ENCODE measurements at places on chromosomes 4 and X.

- DNase-seq, result no peak
Observed at GRCh38 chr4:71872767-71873415, 89.0 kb upstream of the GC start.

GRCh38 chrX:120429776-120430540, 39.1 kb downstream of the LAMP2 start:
- DNase-seq, result no peak

GRCh38 chr4:80091184-80091583, 18.2 kb upstream of the ANTXR2 start:
- no peak for DNase-seq

DNA sequence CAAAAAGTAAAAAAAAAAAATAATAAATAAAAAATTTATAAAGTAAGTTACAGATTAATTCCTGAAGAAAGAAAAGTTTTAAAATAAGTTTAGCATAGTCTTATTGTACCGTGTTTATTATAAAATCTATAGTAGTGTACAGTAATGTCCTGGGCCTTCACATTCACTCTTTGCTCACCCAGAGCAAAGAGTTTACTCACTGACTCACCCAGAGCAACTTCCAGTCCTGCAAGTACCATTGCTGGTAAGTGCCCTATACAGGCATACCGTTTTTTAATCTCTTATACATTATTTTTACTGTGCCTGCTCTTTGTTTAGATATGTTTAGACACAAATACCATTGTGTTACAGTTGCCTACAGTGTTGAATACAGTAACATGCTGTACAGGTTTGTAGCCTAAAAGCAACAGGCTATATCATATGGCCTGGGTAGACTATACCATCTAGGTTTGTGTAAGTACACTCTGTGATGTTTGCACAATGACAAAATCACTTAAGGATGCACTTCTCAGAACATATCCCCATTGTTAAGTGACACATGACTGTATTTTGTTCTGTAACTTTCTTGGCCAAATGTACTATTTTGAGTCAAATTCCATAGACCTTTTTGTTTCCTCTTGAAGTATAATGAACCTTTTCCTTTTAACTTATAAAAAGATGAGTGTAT, 199.0 kb upstream of the NUDT6 start:
- no peak for DNase-seq

- DNase-seq, result no peak
Observed at GRCh38 chr4:141786946-141787345, 150.6 kb downstream of the IL15 start.

GRCh38 chrX:54359408-54359807, 1.6 kb upstream of the WNK3 start:
- DNase-seq, result no peak

DNA sequence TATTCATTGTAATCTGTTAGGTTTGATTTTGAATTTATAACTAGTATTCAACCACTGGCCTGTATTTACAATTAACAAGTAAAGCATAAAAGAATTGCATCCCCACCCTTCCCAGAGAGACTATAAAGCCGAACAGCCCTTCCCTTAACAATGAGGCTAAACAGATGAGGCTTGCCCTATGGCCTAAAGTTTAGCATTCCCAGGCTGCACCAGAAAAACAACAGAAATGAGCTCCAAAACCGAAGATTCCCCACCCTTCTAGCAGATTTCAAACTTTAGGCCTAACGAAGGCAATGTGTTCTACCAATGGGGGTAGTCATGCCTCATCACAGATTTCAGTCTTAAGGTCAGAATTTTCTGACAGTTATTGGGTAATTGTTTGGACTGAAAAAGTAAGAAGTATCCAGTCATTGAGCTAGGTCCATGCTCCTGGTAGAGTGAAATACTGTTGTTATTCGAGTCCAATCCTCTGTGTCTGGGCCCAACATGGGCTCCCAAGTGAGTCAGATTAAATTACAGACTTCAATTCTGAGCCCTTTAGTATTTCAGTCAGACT, 197.6 kb downstream of the ANTXR2 start:
- no peak for DNase-seq

DNA sequence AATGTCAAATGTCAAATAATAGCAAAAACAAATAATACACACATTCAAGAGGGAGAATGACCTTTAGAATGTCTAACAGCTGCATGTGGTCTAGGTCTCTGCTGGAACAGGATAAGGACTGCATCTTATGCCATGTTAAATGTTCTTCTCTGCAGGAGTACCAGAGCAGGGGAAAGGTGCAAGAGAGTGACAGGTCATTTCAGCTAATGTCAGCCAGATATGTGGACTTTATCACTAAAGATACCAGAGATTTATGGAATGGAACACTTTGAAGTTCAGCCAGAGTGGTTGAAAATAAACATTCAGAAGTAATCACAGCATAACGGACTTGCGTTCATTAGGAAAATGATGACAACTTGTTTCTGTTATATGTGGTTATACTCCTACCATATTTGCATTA, 24.3 kb downstream of the GRID2 start:
- no peak for DNase-seq

GRCh38 chr4:37754410-37755185, 68.4 kb upstream of the RELL1 start:
- DNase-seq, result no peak

DNA sequence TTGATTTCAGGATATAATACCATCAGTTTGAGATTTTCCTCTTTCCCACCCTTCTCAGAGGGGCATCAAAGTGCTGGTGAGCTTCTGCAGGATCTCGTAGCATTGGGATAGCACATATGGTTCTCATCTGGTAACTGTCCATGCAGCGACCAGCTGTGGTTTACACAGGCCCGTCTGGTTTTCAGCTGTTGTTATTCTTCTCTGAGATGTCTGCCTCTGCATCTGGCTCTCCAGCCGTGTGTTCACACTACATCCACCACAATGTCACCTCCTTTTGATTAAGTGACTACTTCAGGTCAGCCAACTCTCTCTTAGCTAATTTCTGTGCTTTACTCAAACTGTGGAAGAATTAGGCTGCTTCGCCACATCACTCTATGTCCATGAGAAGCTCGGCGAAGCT, 676.7 kb upstream of the TENM3 start:
- no peak for DNase-seq

DNA sequence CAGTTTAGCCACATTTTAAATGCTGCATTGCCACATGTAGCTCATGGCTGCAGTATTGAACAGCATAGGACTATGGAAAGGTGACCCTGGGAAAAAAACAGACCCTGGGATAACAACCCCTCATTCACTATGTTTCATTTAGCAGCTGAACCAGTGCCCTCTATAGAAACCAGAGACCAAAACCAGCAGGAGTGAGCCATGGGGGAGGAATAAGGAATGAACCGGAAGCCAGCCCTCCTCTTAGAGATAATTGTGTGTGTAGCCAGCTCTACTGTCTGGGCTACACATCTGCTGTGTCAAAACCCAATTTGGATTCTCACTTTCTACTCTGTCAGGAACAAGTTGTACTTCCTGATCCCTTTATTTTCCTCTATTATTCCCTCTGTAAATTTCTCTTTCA, 158.5 kb upstream of the S100G start:
- DNase-seq, result no peak

DNA sequence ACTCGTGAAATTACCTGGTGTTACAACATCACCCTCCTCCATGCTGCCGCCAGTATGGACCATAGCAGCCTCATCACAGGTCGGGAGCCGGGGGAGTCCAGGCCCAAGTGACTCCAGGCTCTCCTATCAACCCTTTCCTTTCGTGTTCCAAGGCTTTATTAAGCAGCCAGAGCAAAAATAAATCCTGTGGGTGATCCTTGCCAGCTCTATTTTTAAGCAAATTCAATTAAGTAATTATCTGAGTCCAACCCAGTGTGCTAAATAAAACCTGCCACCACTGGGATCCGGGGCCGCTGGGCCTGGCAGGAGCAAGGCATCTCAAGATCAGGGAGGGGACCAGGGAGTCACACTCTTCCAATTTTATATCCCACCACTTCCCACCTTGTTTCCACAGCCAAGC, 80.7 kb upstream of the PRPS1 start:
- no peak for DNase-seq

GRCh38 chr4:148007792-148008191, 275.9 kb downstream of the ARHGAP10 start:
- DNase-seq, result no peak

- no peak for DNase-seq
Observed at GRCh38 chr4:155909615-155910226, 6.2 kb downstream of the TDO2 start.

DNA sequence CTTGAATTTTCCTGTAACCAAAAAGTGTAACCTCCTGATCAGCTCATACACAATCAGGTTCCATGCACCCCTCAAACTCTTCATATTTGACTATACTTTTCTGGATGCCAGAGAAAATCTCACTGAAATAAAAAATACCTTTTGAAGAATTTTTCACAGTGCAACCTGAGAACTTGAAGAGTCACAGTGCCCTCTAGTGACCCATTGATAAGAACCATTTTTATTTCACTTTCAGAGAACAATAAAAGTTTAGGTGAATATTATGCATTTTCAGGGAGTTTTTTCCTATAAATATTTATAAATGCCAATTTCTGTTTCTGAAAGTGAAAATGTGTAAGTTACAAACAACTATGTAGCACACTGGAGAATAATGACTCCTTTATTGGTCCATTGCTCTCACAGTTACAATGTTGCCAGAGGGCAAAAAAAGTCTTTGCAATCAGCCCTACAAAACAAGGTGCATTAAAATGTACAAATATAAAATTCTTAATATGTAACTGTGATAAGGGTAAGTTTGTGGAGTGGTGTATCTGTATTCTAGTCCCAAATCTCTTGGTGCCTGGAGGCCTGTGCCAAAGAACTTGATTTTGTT, 153.6 kb upstream of the INTU start:
- no peak for DNase-seq

- no peak for DNase-seq
Observed at GRCh38 chr4:32394255-32394654, 1674.1 kb downstream of the PCDH7 start.

GRCh38 chr4:16032396-16032770, 51.4 kb downstream of the PROM1 start:
- DNase-seq, result no peak

DNA sequence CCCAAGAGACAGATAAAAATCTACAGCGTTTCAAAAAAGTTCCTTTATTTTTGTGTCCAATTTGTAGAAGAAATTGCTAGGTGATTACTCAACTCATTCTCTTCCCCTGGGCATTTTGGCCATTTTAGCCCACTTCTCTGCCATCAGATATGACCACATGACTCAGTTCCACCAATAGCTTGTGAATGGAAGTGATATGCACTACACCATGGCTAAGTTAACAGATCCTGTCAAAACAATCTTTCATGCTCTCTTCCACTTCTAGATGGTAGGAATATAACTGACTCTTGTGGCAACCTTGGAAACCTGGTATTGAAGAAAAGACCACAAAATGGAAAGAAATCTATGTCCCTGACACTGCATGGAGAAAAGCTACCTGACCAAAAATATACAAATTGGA, 26.2 kb upstream of the FREM3 start:
- no peak for DNase-seq

GRCh38 chr4:148857973-148858534, 415.8 kb upstream of the NR3C2 start:
- DNase-seq, result no peak

DNA sequence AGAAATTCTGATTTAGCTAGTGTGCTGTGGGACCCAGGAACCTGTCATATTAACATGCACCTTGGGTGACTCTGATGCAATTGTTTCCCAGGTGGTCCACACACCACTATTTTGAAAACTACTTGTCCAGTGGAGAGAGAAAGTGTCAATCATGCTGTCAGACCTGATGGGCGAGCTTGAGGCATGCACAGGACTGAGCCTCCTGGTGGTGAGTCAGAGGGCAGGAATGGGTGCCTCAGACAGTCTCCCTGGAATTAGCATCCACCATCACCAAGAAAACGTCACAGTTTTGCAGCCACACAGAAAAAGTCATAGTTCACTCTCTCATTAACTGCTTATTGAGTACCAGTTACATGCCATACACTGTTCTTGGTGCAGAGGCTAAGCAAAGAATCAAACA, 181.8 kb upstream of the MAOA start:
- DNase-seq, result no peak

DNA sequence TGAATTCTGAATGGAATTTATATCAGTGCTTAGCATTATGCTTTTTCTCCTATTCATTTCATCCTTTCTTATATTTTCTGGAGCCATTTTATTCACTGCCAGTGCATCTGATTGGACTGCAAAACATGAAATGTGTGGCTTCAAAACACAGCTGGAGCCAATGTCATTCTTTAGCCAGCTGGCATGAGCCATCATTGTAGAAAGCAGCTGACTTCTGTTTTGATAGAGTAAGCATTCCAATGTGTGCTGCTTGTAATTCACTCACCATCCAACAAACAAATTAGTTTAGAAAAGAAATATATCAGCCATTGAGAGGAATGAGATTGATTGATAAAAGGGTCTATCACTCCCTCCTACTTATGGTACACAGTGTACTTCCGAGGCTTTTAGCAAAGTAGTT, 2616.0 kb downstream of the ARAP2 start:
- no peak for DNase-seq

DNA sequence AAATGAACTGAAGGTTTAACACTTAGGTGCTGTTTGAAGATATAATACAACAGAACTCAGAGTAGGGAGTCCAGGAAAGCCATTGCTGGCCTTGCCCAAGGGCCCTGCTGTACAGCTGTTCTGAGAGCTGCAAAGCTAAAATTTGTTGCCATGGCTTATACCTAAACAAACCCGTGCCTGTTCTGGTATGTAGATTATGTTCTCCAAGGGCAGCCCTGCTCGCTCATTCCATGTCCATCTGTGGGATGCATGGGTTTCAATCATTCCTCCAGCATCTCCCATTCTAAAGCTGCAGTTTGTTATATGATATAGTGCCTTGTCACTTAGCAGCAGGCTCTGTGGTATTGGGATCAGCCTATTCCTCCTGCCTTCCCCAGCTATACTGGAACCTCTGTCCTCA, 80.8 kb upstream of the BMPR1B start:
- DNase-seq, result no peak

DNA sequence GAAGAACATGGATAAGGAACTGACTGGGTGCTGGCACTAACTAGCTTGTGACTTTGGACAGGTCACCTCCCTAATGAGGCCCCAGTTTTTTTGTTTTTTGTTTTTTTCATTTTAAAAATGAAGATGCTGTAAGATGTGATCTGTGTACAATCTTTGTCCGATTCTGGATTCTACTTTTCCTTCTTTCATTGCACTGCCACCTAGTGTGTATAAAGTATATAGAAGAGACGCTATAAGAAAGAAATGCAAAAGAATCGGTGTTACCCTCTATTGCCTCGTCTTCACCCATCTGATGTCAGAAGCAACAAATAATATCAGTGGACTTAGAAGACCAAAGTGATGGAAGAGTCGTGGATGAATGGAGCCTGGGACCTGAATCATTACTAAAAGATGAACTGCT, 58.6 kb upstream of the P2RY10 start:
- DNase-seq, result peak; percentile 31

GRCh38 chr4:154421618-154422017, 70.0 kb downstream of the DCHS2 start:
- no peak for DNase-seq

- no peak for DNase-seq
Observed at GRCh38 chr4:21447301-21448054, 501.1 kb downstream of the KCNIP4 start.

- no peak for DNase-seq
Observed at GRCh38 chr4:59553063-59553720, 1646.9 kb upstream of the ADGRL3 start.
